Adipocyte (in vitro differentiated cells): ENCODE measurements at places on chromosomes 1 and 21.

DNA sequence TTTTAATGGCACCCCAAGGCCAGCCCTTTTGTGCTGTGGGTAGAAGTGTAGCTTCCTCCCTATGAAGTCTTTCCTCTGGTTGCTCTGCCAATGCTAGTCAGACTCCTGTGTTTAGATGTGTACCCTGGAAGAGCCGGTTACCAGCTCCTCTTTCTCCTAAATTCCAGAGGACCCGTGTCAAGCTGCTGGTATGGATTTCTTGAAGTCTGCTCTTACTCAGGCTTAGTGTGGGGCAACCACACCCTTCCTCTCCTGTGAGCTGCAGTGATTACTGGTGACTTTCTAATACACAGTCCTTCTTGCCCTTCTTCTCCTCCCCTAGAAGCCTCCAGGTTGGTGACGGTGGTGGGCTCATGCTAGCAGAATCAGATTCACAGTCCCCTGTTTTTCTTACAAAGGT, 74.1 kb upstream of the AKT3 start:
- DNase-seq: peak; percentile 77

- no peak for DNase-seq
Measured at GRCh38 chr1:207032528-207033017, at the start of gene C1orf116. C1orf116 (minus strand) TSS chr1:207032756; CDS start chr1:207027598, 5,158 bp downstream.

GRCh38 chr1:29592731-29593130, 356.4 kb downstream of the PTPRU start:
- DNase-seq: no peak

DNA sequence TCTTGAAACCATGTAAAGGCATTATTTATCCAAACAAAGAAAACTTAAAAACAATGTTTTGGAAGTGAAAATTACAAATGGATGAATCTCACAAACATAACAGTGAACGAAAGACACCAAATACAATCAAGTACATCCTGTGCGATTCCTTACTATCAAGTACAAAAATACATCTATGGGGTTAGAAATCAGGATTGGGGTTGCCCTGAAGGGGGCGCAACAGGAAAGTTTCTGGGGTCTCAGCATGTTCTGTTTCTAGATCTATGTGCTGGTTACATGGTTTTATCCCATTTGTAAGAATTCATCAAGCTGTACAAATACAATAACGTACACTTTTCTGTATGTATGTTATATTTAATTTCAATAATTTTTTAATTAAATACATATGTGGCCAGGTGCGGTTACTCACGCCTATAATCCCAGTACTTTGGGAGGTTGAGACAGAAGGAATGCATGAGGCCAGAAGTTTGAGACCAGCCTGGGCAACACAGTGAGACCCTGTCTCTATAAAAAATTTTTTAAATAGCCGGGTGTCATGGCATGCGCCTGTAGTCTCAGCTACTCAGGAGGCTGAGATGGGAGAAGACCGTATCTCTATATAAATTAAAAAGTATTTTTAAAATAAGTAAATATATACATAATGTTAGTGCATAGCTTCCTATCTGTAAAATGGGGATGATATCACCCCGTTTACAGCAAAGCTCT, 121.5 kb upstream of the SOD1 start:
- no peak for DNase-seq

DNA sequence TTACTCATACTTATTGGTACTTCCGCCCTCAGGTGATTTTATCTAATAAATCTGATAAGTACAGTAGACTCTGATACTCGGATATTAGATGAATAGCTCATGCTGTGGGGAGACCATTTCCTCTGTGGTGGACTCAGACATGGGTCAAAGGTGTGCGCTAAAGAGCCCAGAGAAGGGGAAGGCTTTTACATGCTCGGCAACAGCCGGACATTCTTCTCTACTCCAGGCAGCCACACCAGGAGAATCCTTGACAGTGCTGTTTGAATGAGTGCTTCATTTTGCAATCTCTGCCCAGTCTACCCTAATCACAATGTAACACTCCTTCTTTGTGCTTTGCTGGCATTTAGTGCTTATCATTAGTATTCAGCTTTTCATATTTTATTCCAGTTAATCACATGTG, 322.2 kb upstream of the USP25 start:
- no peak for DNase-seq

GRCh38 chr1:145729666-145730436, 10.6 kb downstream of the CD160 start:
- DNase-seq: no peak

- DNase-seq: no peak
Measured at GRCh38 chr1:201566933-201567801, 28.2 kb downstream of the NAV1 start.

GRCh38 chr1:222099746-222100145, 357.9 kb upstream of the DUSP10 start:
- DNase-seq: no peak

DNA sequence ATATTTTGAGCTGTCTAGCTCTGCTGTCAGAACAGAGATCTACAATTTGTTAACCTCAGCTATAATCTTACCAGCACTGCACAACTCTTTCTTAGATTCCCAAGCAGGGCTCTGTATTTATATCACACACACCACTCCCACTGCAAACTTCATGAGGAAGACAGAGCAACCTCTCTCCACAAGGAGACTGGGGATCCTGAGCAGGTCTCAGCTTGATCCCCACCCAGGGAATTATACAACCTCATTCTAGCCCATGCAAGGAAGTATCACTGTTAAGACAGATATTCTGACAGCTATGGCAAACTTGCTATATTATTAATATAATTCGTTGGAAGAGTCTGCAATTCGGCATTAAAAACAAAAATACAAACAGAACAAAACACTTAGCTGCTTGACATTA, 40.4 kb downstream of the EGLN1 start:
- DNase-seq: no peak

DNA sequence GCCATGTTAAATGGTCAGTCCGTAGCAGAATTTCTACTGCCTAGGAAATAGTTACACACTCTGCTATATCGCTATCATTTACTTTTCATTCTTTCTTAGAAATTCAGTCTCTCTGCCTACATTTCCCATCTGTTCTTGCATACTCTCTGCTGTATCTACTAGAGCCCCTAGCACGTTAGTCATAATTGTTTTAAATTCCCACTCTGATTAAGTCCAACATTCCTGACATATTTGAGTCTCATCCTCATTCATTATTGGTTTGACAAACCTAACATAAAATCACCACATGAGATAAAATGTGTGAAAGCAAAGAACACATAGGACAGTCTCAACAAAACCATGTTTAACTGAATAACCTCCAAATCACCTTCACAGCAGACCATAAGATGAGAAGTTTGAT, 513.6 kb downstream of the PLPP3 start:
- DNase-seq: no peak

DNA sequence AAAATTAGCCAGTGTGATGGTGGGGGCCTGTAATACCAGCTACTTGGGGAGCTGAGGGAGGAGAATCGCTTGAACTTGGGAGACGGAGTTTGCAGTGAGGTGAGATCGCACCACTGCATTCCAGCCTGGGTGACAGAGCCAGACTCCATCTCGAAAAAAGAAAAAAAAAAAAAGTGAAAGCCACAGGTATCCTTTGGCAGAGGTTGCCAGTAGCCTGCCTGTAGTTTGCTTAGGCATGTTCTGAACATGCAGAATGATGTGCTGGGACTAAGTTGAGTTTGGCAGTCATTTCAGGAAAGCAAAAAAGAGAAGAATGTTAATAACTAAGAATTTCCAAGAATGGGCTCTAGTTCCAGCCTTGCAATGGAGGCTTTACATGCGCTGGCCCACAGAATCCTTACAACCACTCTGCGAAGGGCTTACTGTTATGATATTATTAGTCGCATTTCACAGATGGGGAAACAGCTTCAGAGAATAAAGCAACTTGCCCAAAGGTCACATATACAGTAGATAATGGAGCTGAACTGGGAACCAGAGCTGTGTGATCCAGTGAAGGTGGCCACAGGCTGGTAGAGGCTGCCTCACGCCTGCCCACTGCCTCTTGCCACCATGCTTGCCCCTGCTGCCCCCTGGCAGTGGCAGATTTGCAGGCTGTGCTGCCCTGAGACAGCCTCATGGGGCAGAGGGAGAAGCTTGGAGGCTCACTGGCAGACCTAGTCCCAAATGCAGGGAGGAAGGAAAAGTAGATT, 66.5 kb upstream of the LYST start:
- DNase-seq: no peak

- DNase-seq: peak; percentile 90
Measured at GRCh38 chr1:9110669-9111356, 18.1 kb downstream of the GPR157 start.

GRCh38 chr1:234897754-234898454, 230.7 kb downstream of the TOMM20 start:
- DNase-seq: no peak

- DNase-seq: no peak
Measured at GRCh38 chr1:27383039-27383605, at the start of gene CD164L2. CD164L2 (minus strand) TSS chr1:27383333; CDS start chr1:27383239, 94 bp downstream.

GRCh38 chr1:178580096-178580495, 67.2 kb downstream of the TEX35 start:
- no peak for DNase-seq

- DNase-seq: no peak
Measured at GRCh38 chr1:33296824-33297223, 24.1 kb downstream of the A3GALT2 start.

DNA sequence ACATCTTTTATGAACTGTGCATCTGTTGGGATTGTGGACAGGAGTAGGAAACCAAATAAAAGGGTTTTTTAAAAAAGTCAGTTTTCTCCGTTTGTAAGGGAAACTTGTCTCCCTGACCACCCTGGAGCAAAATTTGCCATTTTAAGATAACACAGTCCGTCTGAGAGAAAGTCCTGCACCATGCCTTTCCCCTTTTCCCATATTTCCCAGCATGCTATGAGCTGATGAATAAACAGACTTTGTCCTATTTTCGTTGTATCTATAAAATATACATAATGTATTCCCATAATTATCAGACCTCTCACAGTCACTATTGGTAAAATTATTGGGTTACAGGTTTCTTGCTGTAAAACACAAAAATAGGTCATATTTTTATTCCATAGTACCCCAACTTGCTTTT, 1.7 kb upstream of the AKT3 start:
- no peak for DNase-seq

GRCh38 chr1:32891241-32891570, 4.9 kb downstream of the HPCA start:
- no peak for DNase-seq

- DNase-seq: peak; percentile 66
Measured at GRCh38 chr1:198699167-198700015, 60.6 kb downstream of the PTPRC start.

DNA sequence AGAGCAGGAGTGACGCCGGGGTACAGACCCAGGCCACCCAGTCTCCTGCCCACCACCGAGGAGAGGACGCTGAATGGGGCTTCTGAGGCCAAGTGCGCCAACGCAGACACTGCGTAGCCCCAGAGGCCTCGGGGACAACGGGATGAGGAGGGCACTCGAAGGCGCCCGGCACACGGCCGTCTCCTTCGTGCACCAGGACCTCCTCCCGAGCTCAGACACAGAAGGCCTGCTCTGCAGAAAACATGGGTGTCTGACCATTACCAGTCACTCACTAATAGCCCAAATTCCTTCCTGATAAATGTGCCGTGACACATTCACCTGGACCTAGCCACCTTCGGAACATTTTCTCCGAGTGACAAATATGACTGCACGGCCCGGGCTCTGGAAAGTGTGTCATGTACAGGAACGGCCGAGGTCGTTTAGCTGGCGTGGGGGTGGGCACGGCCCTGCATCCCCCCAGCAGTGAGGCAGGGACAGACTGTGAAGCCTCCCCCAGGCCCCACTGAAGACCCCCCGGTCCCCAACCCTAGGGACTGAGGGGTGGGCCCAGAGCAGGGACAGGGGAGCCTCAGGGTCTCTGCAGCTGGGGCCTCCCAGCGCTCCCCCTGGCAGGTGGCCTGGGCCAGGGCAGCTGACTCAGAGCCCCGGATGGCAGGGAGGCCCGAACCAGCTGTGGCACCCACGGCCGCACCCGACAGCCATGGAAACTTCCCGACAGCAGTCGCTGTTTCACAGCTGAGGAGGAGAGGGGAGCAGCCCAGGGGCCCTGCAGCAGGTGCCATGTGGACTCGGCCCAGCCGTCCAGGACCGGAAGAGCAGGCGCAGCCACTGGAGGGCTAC, 16.7 kb upstream of the COL6A2 start:
- DNase-seq: no peak

- DNase-seq: no peak
Measured at GRCh38 chr1:24955161-24955560, 25.1 kb upstream of the RUNX3 start.

DNA sequence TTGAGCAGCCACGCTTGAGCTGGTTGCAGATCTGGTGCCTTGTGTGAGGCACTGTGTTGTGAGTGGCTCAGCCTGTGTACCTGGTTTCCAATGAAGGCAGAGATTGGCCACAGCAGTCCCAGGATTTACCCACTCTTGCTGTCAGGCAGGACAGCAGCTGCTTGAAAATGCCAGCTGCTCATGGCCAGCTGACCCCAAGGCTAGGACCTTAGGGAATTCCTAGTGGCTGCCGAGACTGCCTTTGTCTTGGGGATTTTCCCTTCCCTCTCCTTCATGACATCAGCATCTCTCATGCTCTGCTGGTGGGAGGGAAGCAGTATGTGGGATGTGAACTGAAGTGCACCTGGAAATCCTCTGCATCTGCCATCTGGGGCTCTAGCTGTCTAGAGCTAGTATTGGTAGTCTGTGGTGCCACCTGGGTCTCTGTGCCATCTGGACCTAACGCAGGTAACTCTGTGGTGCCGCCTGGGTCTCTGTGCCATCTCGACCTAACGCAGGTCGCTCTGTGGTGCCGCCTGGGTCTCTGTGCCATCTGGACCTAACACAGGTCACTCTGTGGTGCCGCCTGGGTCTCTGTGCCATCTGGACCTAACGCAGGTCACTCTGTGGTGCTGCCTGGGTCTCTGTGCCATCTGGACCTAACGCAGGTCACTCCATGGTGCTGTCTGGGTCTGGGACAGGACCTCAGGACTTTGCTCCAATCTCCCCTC, 3.8 kb upstream of the LRRC47 start:
- no peak for DNase-seq

GRCh38 chr1:64550510-64550909, 80.6 kb downstream of the CACHD1 start:
- DNase-seq: no peak

DNA sequence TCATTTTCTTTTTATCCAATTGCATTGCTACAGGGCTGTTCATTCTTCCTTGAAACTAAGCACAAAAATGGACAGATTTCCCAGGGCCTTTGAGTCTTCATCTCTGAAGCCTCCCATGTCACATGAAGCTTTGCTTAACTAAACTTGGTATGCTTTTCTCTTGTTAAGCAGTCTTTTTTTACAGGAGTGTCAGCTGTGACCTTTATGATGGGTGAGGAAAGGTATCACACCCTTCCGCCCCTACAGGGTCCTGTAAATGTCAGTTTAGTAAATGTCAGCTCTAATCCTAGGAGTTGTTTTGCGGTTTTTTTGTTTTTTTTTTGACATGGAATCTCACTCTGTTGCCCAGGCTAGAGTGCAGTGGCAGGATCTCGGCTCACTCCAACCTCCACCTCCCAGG, 2.6 kb upstream of the AGTRAP start:
- DNase-seq: no peak

- no peak for DNase-seq
Measured at GRCh38 chr1:95407131-95407885, 173.3 kb downstream of the RWDD3 start.
